ENCODE measurements at places on chromosomes 11 and 22. TPM values are rescaled to one million over a fixed set of nuclear protein-coding genes. Genes with fewer than 3 reads are reported as not detected.

- H3K4me1 ChIP-seq: no peaks in the 10 kb centered on the region
- DNase-seq: no peak
- H3K36me3 ChIP-seq: peaks cover 4% of the 10 kb centered on the region
- no peak overlapping the region for H3K27ac ChIP-seq
Measured at GRCh38 chr11:103051981-103052380, 40.0 kb downstream of the DCUN1D5 start.

The RHOD gene
- total RNA-seq: 12.2 TPM

- no peak overlapping the region for H3K27ac ChIP-seq
- no peaks in the 10 kb centered on the region for H3K4me1 ChIP-seq
- no peak for DNase-seq
- H3K4me3 ChIP-seq: no peak overlapping the region
- no peaks in the 10 kb centered on the region for H3K36me3 ChIP-seq
Measured at GRCh38 chr11:87866951-87867350, 308.3 kb downstream of the RAB38 start.

The HDAC10 gene
- 47.9 TPM for total RNA-seq

DNA sequence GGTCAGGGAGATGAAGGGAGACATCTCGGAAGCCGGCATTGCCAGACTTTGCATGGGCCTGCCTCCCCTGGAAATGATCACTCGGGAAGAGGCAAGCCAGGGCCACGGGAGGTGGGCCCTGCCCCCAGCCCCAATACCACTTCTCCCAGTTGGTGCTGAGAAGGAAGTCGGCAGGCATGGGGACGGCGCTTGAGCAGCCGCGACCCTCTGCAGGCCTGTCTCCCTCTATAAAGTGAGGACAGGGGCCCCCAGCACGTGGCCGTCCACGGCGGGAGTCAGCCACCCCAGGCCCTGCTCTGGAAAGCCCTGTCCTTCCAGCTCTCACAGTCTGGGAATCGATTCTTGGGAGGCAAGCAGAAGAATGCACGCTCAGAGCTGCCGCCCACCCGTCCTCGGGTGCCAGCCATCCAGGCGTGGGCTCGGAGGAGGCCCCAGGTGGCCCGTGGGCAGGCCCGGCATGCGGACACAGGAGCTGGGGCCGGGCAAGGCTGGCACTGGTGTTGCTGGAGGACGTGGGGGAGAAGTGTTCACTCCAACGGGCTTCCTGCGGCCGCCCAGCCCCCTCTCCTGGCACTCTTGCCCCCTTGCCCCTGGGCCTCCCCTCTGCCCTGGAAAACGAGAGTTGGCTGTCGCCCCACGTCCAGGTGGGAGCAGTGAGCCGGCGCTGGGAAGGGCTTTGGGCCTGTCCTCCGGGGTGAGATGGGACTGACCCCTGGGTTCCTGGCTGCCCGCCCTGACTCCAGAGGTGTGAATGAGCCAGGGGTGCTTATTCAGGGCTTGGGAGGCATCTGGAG lies 77.5 kb downstream of the CACNA1I start:
- no peaks in the 10 kb centered on the region for H3K36me3 ChIP-seq
- no peak overlapping the region for H3K27ac ChIP-seq
- H3K27me3 ChIP-seq: peaks cover 31% of the 10 kb centered on the region
- no peaks in the 10 kb centered on the region for H3K4me1 ChIP-seq
- DNase-seq: no peak
